HFFc6 (cell line): ENCODE measurements at places on chromosomes 13 and 19. TPM values are rescaled to one million over a fixed set of nuclear protein-coding genes. Genes with fewer than 3 reads are reported as not detected.
A peak's percentile ranks its signal among the peaks of the same experiment; 100 is the strongest.

GRCh38 chr19:48711106-48711662, 8.3 kb downstream of the MAMSTR start:
- no peak overlapping the region for H3K4me3 ChIP-seq
- H3K4me1 ChIP-seq = peaks cover 24% of the 10 kb centered on the region

The RASGRP4 gene
- not detected in 3 replicates for total RNA-seq

DNA sequence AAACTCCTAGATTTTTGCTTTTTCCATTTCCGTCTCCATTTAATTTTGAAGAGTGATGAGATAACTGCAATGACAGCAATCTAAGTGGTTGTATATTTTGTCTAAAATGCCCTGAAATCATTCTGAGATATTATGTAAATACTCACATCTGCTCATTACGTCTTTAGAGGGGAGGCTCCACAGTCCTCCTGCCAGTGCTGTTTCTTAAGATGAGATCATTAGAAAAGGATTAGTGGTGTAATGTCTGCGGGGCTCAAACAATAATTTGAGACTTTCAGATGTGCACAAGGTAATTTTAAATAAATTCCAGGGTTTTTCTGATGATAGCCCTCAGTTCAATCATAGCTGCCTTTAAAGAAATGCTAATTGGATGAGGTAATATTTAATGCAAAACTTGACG, 437.9 kb downstream of the FOXO1 start:
- no peak overlapping the region for H3K27ac ChIP-seq
- H3K27me3 ChIP-seq = peaks cover 3% of the 10 kb centered on the region
- no peak overlapping the region for H3K4me3 ChIP-seq

The GPATCH1 gene
- total RNA-seq = 6.4 TPM in 2 replicates

DNA sequence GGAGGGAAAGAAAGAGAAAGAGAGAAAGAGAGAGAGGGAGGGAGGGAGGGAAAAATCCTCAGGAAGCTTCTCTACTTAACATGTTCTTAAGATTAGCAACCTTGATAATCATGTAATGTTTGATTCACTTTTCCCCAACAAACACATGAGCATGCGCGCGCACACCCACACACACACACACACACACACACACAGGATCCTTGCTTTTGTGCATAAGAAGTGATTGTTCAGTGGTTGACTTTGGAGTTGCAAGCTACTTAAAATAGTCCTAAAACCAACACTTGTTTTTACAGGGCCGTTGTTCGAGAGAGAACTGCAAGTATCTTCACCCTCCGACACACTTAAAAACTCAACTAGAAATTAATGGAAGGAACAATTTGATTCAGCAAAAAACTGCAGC, 100.0 kb upstream of the RAP2A start:
- H3K4me1 ChIP-seq = peaks cover 37% of the 10 kb centered on the region
- no peak overlapping the region for H3K4me3 ChIP-seq
- H3K27ac ChIP-seq = no peak overlapping the region
- H3K27me3 ChIP-seq = peaks cover 6% of the 10 kb centered on the region; the same call in 1 of the 2 replicates
- DNase-seq = no peak

DNA sequence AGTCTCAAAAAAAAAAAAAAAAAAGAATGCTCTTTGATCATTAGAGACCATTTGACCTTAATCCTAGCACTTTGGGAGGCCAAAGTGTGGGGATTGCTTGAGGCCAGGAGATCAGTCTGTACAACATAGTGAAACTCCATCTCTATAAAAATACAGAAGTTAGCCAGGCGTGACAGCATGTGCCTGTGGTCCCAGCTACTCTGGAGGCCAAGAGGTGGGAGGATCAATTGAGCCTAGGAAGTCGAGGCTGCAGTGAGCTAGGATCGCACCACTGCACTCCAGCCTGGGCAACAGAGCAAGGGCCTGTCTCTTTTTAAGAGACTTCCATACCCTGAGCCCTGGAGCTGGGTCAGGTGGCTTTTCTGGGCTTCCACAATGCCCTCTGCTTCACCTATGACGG, 11.5 kb upstream of the COLGALT1 start:
- no peaks in the 10 kb centered on the region for H3K36me3 ChIP-seq
- H3K4me3 ChIP-seq = no peak overlapping the region
- H3K27me3 ChIP-seq = peaks cover 9% of the 10 kb centered on the region

DNA sequence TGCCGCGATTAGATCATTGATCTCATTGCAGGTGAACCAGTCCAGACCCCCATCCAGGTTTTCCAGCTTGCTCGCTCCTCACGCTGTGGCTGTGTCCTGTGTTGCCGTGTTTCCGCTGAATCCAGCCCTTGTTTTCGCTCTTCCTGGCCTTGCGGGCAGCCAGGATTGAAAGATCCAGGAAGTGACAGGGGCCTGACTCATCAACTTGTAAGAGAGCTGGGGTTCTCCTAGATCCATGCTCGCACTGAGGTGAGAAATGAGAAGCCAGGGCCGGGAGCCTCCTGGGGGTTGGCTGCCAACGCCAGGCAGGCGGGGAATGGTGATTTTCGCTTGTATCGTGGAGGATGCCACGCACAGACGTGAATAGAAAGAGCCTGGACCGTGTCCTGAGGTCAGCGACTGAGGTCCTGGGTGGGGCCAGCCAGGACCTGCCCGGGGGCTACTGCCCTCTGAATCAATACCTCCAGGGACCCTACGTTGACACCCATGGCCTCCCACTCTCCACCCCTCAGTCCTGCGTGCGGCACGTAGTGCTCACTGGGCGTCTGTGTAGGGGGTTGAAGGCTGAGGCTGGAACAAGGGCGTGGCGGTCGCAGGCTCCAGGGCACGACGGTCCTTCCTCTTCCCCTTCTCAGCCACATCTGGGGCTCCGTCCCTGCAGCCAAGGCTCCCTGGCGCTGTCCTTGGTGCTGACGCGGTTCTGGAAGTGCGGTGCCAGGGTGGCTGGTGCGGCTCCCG, 7.3 kb upstream of the PTPRH start:
- peak; percentile 99 for DNase-seq
- H3K27me3 ChIP-seq = peaks cover 7% of the 10 kb centered on the region
- peak overlapping the region; percentile 84 for H3K4me3 ChIP-seq
- H3K36me3 ChIP-seq = peaks cover 20% of the 10 kb centered on the region
- peak overlapping the region; percentile 89 for H3K27ac ChIP-seq

DNA sequence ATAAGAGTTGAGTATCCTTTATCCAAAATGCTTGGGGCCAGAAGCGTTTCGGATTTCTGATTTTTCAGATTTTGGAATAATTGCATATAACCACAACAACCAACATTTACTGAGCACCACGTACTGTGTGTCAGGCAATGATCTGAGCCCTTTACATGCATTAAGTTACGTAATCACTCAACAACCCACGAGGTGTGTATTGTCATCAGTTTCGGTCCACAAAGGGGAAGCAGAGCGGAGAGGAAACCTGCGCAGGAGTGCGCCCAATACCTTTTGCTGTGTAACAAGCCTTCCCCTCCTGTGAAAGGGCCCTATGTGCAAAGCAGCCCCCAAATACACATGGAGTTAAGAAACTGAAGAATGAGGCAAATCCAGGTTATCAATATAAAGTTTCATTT, 20.7 kb upstream of the NLRP12 start:
- H3K36me3 ChIP-seq = no peaks in the 10 kb centered on the region
- no peak overlapping the region for H3K27ac ChIP-seq
- H3K4me3 ChIP-seq = no peak overlapping the region

The LPAR6 gene
- 4.8 and 7.3 TPM in 2 replicates for total RNA-seq

- no peaks in the 10 kb centered on the region; the same call in 1 of the 2 replicates for H3K36me3 ChIP-seq
- no peak for DNase-seq
- H3K4me3 ChIP-seq = no peak overlapping the region
Measured at GRCh38 chr13:103958691-103959090, 892.5 kb upstream of the SLC10A2 start.

The DCT gene
- not detected in 3 replicates for total RNA-seq

DNA sequence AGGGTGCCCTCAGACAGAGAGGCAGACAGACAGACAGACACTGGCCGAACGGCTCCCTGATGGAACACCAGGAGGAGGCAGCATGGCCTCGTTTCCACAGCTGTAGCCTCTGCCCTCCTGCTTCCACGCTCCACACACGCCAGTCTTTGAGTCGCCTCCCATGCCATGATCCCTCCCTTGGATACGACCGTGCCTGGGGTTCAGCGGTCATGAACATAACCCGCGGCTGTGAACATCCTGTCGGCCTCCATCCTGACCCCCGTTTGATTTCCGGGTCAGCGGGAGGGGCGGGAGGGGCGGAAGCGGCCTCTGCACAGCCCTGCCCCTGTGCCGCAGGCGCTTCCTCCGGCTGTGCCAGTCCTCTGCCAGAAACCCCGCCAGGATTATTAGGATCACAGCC, 23.4 kb downstream of the GP6 start:
- no peaks in the 10 kb centered on the region for H3K4me1 ChIP-seq
- H3K36me3 ChIP-seq = no peaks in the 10 kb centered on the region
- no peak overlapping the region for H3K27ac ChIP-seq
- H3K27me3 ChIP-seq = peaks cover 4% of the 10 kb centered on the region
- H3K4me3 ChIP-seq = no peak overlapping the region

The CAMSAP3 gene
- total RNA-seq = not detected in 2 replicates

GRCh38 chr19:4068047-4068966, 1.6 kb upstream of the ZBTB7A start:
- H3K4me1 ChIP-seq = peaks cover 11% of the 10 kb centered on the region
- peaks cover 2% of the 10 kb centered on the region for H3K27me3 ChIP-seq
- H3K36me3 ChIP-seq = no peaks in the 10 kb centered on the region
- H3K4me3 ChIP-seq = peak overlapping the region; percentile 81
- peak overlapping the region; percentile 26; the same call in 1 of the 2 replicates for H3K27ac ChIP-seq

The KLK15 gene
- not detected in 3 replicates for total RNA-seq

The FUT6 gene
- total RNA-seq = not detected in 3 replicates

The KIR2DL3 gene
- total RNA-seq = not detected in 3 replicates

GRCh38 chr13:110509478-110509926, 52.0 kb downstream of the RAB20 start:
- peaks cover 16% of the 10 kb centered on the region; the same call in 1 of the 2 replicates for H3K36me3 ChIP-seq
- peaks cover 4% of the 10 kb centered on the region; the same call in 1 of the 2 replicates for H3K27me3 ChIP-seq
- H3K27ac ChIP-seq = peak overlapping the region; percentile 14; the same call in 1 of the 2 replicates
- peaks cover 12% of the 10 kb centered on the region; the same call in 1 of the 2 replicates for H3K4me1 ChIP-seq

- no peak for DNase-seq
- H3K27ac ChIP-seq = no peak overlapping the region
- H3K4me3 ChIP-seq = no peak overlapping the region
- peaks cover 7% of the 10 kb centered on the region for H3K27me3 ChIP-seq
- no peaks in the 10 kb centered on the region for H3K36me3 ChIP-seq
Measured at GRCh38 chr13:100827489-100828176, 153.0 kb upstream of the TMTC4 start.

GRCh38 chr13:45751885-45752284, 49.8 kb downstream of the CBY2 start:
- H3K36me3 ChIP-seq = no peaks in the 10 kb centered on the region
- no peak overlapping the region for H3K27ac ChIP-seq
- DNase-seq = no peak
- peaks cover 3% of the 10 kb centered on the region for H3K27me3 ChIP-seq
- H3K4me1 ChIP-seq = no peaks in the 10 kb centered on the region

- peaks cover 5% of the 10 kb centered on the region for H3K27me3 ChIP-seq
Measured at GRCh38 chr19:7900401-7900870, 3.2 kb upstream of the MAP2K7 start.

DNA sequence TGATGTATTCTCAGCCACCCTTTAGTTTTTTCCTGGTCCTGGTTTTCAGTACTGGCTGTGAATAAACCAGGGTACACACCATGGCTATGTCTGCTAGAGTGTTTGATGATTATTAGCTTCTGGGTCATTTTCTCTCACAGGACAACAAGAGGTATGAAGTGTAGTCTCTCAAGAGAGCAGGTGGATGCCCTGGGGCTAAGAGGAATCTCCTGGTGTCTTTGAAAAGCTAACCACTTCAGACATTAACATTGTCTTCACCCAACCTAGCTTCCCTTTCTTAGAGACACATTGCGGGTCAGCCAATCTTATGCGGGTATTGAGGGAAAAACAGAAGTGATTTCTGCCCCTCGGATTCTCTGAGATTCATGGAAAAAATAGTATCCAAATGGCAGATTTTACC, 1.6 kb downstream of the ZNF730 start:
- DNase-seq = no peak
- no peak overlapping the region for H3K27ac ChIP-seq
- H3K4me3 ChIP-seq = peak overlapping the region; percentile 93; the same call in 1 of the 2 replicates
- peaks cover 17% of the 10 kb centered on the region for H3K36me3 ChIP-seq

The CRTC1 gene
- 11.3 to 12.5 TPM (median 11.8 TPM) in 3 replicates for total RNA-seq

DNA sequence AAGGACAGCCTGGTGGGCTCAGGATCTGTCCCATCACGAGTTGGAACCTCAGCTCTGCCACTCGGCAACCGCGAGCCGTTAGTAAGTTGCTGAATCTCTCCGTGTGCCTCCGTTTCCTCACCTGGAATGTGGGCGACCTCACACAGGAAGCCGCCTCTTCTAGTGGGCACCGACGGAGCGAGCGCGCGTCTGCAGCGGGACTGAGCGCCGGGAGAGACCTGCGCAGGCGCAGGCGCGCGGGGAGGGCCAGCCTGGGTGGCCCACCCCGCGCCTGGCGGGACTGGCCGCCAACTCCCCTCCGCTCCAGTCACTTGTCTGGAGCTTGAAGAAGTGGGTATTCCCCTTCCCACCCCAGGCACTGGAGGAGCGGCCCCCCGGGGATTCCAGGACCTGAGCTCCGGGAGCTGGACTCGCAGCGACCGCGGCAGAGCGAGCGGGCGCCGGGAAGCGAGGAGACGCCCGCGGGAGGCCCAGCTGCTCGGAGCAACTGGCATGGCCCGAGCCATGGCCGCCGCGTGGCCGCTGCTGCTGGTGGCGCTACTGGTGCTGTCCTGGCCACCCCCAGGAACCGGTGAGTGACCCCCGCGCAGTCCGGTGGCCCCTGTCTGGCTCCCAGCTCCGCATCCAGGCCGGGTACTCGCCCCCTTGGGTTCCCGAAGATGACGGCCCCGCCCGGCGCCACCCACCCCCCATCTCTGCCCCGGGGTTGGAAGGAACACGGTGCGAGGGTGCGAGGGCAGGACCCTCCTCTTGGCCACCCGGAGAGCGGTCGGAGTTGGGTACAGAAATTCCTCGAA, at the start of gene PVR:
TSS of gene PVR (plus strand) at position 306 of the 797 bp plus-strand sequence. CDS start at position 493, 187 bp downstream.
- H3K4me3 ChIP-seq = peak within 1 kb of the TSS; percentile 94
- no peaks in the 10 kb centered on the region; the same call in none of the 2 replicates for H3K27me3 ChIP-seq
- H3K27ac ChIP-seq = peak within 1 kb of the TSS; percentile 86
- H3K36me3 ChIP-seq = peaks cover 11% of the 10 kb centered on the region

The OR7A5 gene
- not detected in 2 replicates for total RNA-seq

The XRCC1 gene
- total RNA-seq = 13.6 to 27.2 TPM (median 22.8 TPM) in 3 replicates

DNA sequence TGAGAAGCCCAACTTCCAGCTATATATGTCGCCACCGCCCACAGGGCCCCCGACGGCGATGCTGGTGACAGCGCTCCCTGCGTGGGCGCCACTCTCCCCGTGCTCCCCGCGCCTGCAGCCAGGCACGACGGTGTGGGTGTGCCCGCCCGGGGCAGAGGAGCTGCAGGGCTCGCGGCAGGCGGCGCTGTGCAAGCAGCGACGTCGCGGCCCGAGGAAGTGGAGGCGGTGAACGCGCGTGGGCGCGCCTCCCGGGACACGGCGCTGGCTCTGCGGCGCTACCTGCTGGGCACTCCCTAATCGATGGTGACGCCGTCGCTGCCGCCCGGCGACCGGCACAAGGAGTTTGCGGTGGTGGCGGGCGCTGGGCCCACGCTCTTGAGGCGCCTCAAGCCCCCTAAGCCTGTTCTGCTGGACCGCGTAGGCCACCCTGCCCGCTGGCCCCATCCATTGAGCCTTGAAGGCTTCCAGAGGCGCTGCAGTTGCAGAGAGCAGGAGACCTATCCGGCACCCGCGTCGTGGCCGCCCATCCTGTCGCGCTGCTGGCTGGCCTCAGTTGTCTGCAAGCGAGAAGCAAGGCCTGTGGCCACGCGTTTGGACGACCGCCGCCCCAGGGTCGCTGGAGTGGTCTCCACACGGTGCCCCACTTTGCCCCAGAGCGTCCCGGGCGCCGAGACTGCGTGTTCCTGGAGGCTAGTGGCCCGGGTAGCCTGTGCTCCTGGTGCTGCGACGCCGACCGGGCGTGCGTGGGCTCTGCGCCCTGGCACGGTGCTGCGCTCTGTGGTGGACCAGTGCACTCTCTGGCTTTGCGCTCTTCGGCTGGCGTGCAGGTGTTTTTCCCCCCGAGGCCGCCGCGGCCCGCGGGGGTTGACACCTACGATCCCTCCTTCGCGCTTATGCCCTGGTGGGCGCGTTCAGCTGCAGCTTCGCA, 23.1 kb downstream of the LRFN3 start:
- H3K4me3 ChIP-seq = no peak overlapping the region
- DNase-seq = no peak

The LILRB3 gene
- total RNA-seq = not detected in 3 replicates
